ENCODE measurements at places on chromosomes 7 and 10.

DNA sequence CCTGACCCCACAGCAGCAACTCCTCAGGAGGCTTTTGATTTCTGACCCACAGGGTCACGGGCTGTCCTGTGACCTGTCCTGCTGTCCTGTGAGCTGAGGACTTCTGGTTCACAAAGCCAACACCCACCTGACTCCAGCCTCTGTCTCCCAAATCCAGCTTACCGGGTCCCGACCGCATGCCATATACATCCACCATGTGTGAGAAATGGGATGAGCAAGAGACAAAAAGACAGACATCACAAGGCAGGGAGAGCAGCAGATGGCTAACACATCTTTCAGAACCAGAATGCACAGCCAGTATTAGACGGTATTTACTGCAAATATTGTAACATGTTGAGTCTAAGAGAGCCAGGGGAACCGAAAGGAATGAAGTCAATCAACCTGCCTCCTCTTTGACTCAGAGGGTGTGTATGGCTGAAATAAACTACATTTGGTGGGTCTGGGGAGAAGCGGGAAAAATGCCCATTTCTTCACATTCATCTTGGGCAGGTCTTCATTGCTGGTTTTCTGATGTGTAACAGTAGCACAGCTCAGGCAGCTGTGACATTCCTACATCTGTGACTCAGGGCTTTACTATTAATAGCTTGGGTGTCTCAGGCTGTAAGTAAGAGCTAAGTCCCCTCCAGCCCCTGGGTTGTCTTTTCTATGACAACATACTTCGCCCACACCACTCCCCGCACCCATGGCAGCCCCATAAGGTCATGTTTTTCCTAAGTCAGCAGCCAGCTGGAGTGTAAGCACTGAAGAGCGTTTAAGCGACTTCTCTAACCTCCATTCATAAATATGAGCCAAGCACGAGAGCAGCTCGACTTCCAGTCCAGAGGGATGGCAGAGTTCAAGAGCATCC lies 25.0 kb downstream of the ABLIM1 start:
- DNase-seq = peak; percentile 52

GRCh38 chr10:12041766-12042408 lies 722 bp downstream of the UPF2 start:
- no peak for DNase-seq

GRCh38 chr7:651032-651728 lies 75.3 kb upstream of the DNAAF5 start:
- DNase-seq = peak; percentile 5

GRCh38 chr10:97611473-97611872 lies 21.8 kb downstream of the MORN4 start:
- DNase-seq = no peak

DNA sequence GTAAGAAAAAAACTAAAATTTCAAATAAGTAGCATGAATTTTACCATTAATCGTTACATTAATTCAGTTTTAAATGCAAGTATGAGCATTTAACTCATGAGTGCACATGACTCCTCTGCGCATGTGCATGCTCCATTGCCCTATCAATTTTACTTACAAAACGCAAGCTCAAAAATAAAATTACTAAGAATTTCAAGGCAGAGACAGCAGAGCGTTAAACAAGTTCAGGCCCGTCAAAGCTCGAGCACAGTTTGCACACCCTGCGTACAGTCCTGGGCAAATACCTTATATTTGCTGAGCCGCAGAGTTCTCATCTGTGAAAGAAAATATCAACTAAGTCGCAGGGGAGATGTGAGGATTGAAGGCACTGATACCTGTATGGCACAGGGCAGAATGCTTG lies 373.6 kb downstream of the BBS9 start:
- no peak for DNase-seq

- DNase-seq = peak; percentile 61
Measured at GRCh38 chr7:485188-486081, 34.2 kb downstream of the PDGFA start.

DNA sequence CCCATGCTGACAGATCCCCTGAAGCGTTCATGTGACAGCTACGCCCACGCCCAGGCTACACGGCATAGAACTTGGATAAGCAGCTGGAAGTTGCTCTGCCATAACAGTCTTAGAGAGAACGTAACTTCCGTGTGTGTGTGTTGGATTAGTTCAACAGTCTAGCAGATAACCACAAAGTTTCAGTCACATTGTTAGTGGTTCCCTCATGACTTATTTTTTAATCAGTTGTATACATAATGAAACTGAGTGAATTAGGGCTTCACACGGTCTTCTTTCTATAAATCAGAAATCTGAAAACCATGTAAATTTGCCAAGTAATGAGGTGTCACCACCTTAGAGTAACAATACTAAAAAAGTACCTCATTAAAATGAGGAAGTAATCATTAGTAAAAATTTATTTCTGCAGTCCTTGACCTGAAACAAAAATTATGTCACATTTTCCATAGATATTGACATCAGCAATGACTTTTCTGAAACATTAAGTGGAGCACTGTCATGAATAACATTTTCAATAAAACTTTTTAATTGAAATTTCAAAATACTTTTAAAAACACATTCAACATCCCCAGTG lies 21.7 kb upstream of the MACC1 start:
- peak; percentile 79 for DNase-seq

GRCh38 chr10:98212196-98212595 lies 55.8 kb downstream of the LOXL4 start:
- DNase-seq = no peak

DNA sequence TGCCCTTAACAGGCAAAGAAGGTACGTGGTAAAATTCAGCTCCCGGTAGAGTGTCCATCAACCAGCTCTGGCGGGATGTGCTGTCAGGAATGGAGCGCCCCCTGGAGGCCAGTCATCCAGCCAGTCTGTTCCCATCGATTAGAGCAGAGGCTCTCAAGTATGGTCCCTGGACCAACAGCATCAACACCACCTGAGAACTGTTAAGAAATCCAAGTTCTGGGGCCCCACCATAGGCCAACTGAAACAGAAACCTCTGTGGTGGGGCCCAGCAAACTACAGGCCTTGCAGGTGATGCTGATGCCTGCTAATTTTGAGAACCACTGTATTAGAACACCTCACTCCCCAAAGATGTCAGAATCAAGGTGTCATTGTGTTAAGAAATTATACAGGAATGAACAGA lies 109.2 kb downstream of the DPY19L1 start:
- peak; percentile 57 for DNase-seq

GRCh38 chr10:130960531-130960930 lies 351.0 kb downstream of the TCERG1L start:
- no peak for DNase-seq

DNA sequence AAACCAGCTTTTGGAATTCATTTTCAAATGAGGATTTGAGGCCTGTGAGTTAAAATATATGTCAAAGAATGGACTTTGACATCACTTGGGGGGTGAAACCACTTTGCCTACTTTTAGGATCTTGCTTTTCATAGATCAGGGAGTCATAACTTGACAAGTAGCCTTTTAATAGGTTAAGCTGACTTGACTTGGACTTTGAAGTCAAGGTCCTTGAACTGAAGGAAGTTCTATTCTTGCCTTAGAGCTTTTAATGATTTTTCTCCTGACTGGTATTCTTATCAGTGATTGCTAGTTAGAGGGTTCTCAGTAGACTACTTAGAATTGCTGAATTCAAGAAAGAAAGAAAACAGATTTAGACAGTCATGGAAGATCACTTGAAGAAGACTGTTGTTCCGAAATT lies 17.7 kb downstream of the AGR2 start:
- DNase-seq = no peak

- no peak for DNase-seq
Measured at GRCh38 chr10:123624086-123624485, 42.1 kb upstream of the GPR26 start.

- no peak for DNase-seq
Measured at GRCh38 chr10:122308417-122309141, 37.5 kb downstream of the BTBD16 start.

Measured in lower lobe of right lung (tissue), 2 donors.